ENCODE measurements at places on chromosomes 5 and 9. TPM values are rescaled to one million over a fixed set of nuclear protein-coding genes. Genes with fewer than 3 reads are reported as not detected.
A peak's percentile ranks its signal among the peaks of the same experiment; 100 is the strongest.

GRCh38 chr9:77750284-77750683 lies 102.2 kb upstream of the GNA14 start:
- no peak for DNase-seq
- peak overlapping the region; percentile 18 for H3K27ac ChIP-seq
- no peak overlapping the region for H3K4me3 ChIP-seq
- H3K27me3 ChIP-seq = no peaks in the 10 kb centered on the region

The TBCA gene
- 213 TPM for total RNA-seq

DNA sequence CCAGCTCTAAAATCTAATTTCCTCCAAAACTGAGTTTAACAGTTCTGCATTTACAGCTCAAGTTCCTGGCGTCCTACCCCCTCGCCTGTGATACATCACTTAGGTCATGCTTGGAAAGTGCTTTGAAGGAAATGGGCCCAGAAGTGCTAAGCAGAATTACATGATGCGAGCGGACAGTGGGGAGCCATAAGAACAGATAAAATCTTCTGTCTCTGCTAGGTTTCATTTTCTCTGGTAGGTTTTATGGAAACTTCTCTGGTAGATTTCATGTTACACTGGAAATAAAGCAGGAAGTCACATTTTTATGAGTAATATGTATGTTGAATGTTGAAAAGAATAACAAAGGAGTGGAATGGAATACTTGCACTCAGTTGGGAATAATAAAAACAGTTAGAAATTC lies 138.3 kb downstream of the ZDHHC21 start:
- H3K4me1 ChIP-seq = no peaks in the 10 kb centered on the region
- no peak overlapping the region for H3K4me3 ChIP-seq
- H3K27ac ChIP-seq = peak overlapping the region; percentile 1
- H3K36me3 ChIP-seq = no peaks in the 10 kb centered on the region

DNA sequence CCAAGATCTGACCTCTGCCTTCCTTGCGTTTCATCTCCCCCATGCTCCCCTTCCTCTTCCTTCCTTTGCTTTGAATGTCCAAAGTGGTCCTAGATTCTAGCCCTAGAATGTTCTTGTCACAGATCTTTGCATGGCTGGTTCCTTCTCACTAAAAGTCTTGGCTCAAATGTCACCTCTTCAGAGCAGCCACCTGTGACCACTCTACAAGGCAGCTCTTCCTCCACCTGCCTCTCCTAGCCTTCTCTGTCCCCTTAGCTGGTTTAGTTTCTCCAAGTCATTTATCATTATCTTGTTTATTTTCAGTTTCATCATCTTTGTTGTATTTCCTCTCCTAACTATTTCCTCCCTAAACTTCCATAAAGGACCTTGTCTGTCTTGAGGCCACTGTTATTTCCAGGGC lies 7.1 kb upstream of the OCLN start:
- H3K27me3 ChIP-seq = peaks cover 15% of the 10 kb centered on the region
- no peaks in the 10 kb centered on the region for H3K36me3 ChIP-seq
- no peak overlapping the region for H3K27ac ChIP-seq

DNA sequence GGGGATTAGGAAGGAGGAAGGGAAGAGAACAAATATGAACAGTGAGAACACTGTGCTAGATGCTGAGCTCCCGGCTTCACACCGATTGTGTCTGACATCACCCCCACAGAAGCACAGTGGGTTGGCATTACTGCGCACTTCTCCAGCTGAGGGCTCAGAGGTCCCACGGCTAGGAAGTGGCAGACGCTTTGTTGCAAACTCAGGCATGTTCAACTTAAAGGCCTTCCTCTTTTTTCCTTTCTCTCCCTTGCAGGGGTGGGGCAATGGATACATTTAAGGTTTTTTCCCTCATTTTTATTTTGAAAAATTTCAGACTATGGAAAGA lies 15.5 kb upstream of the SHB start:
- H3K27me3 ChIP-seq = no peaks in the 10 kb centered on the region
- no peak for DNase-seq
- peaks cover 7% of the 10 kb centered on the region for H3K4me1 ChIP-seq
- no peaks in the 10 kb centered on the region for H3K36me3 ChIP-seq

All from mesothelial cell of epicardium (in vitro differentiated cells).